ENCODE measurements at places on chromosomes 7 and 10.

DNA sequence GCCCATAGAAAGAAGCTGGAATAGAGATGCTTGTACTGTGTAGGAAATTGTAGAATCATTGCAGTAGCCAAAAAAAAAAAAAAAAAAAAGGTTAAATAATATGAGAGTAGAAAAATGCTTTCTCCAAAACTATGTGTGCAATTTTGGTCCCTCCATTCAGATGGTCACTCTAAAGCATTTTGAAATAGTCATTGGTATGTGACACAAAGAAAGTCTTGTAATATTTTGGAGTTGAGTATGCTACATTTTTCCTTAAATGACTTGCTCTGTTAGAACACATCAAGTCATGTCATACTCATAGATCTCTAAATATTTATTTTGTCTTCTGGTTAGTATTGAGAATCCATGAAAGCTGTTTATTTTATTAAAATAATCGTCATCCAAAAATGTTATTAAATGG is 424.4 kb downstream of the PLXDC2 start:
- no peak for DNase-seq

DNA sequence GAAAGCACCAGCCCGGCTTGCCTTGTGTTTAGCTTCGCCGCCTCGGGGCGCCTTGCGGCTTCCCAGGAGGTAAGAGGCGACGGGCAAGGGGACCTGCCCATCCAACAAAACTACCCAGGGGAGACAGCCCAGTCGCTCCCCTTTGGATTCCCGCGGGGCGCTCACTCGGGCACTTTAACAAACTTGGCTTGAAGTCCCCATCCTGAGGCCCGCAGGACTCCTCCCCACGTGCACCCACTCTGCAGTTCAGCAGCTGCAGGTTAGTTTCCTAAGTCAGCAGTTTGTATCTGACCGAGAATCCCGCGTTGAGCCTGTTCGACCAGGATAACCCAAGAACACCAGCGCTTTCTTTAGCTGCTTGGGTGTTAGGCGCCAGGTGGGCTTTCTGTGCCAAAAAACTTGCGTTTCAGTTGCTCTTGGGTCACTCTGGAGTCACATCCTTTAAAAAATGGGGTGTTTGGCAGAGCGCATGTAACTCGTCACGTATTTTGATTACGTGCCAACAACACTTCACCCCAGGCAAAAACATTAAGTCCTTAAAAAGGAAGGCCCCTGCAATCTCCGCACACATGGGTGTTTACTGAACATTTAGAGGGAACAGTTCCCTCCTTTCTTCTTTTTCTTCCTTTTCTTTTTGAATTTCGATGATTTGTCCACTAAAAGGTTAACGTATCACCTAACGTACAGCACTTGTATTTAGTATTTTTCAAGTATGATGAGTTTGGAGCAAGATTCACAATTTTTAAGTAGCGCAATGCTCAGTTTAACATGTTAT is 876 bp downstream of the DNAH11 start:
- no peak for DNase-seq

DNA sequence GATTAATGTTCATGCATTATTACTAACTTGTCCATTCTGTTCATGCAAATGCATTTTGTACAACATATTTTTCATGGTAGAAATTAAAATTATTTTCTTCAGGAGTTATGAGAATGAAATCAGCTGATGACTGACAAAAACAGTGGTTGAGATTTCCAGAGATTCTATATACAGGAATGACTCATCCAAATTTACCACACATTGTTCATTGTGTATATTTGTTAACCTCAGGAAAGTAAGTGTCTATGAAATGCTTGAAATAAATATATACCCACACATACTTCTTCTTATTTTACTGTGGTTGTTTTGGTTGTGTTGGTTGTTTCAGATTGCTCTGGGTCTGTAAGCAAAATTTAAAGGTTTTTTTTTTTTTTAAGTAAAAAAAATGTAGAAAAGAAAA is 108.1 kb upstream of the SP8 start:
- DNase-seq: no peak

DNA sequence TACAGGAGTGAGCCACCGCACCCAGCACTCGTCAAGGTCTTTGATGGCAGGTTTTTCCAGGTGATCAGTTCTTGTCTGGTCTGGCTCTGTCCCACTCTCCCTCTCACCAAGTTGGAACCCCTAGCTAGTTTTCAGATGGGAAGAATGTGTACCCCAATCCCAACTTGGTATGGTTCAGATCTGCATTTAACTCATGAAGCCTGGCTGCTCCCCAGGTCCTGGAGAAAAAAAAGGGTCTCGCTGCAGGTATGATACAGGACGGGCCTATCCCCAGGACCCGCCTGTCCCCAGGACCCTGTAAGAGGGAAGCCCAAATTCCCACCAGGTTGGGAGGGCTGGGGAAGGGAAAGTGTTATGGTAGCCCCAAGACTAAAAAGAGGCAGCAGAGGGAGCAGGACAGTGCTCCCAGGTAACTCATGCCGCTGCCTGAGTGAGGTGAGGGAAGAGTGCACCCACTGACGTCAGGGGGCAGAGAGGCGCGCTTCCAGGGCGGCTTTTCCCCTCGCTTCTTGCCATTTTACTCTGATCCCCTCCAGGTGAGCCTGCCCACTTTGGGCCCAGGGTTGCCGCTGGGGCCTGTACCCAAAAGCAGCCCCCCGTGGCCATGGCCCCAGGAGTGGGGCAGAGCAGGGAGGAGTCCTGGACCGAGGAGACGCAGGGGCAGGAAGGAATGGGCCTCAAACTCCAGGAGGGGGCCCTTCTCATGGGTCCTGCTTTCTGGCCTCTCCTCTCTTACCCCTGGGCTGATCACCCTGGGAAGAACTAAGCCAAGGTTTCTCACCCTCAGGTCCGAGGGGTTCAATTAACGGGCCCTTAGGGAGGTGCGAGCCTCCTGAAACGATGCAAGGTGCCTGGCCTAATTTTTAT is 36.4 kb upstream of the SRRM3 start:
- DNase-seq: no peak

- DNase-seq: no peak
These were observed 118.6 kb downstream of the SH3PXD2A start for GRCh38 chr10:103736763-103737162.

- no peak for DNase-seq
These were observed 157.5 kb downstream of the TAX1BP1 start for GRCh38 chr7:27897441-27897847.

DNA sequence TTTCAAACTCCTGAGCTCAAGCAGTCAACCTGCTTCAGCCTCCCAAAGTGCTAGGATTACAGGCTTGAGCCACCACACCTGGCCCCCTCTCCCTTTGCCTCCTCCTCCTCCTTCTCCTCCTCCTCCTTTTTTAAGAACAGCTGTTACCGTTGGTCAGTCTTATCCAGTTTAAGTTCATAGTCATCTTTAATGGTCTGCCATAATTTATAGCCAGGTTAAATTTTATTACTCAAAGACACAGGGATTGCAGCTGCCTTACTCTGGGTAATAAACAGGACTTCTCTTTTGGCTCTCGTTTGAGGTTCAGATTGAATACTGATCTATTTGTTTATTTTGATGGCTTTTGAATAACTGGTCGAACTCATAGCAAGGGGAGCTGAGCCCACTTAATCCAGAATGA is 35.2 kb downstream of the ATOH7 start:
- no peak for DNase-seq

DNA sequence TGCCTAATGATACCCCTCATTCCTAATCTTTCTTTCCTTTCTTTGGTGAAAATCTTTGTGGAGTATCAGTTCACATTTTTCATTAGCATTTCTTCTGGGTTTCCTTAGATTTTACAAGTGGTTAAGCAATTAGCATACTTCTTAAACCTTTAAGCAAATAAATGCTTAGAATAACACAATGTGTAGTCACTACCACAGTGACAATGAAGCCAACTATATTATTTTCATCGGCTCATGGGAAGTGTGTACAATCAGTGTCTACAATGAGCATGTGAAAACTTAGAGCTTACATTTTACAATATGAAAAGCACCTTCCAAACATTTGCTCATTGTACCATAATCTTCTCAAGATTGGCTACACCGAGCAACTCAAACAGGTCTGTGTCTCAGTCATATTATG is 176.2 kb upstream of the PLXNA4 start:
- DNase-seq: no peak

GRCh38 chr10:5737352-5737751 is 52.7 kb downstream of the TASOR2 start:
- DNase-seq: no peak

- DNase-seq: no peak
These were observed 94.4 kb upstream of the STEAP4 start for GRCh38 chr7:88401009-88401623.

- peak; percentile 93 for DNase-seq
These were observed at the start of gene TRA2A for GRCh38 chr7:23531794-23532489. TRA2A (minus strand) TSS chr7:23531981; CDS start chr7:23531824, 157 bp downstream.

- DNase-seq: no peak
These were observed 126.5 kb upstream of the VKORC1L1 start for GRCh38 chr7:65746398-65746669.

DNA sequence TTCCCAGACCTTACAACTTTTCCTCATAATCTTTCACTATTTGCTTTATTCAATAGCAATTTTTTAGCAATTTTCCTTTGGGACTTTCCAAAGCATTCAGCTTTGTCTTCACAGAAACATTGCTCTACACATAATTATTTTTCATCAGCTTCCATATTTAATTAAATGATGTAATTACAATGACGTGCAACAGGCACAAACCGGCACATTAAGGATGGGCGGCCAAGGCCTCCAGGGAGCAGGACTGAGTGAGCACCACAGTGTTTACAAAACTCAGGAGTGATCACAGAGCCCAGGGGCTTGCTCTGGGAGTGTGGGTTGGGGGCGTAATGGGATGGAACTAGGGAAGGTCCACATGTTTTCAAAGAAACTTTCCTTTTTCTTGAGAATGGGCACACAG is 69.8 kb downstream of the MAD1L1 start:
- DNase-seq: no peak

GRCh38 chr10:9149134-9149533 is 1094.6 kb downstream of the GATA3 start:
- DNase-seq: no peak

DNA sequence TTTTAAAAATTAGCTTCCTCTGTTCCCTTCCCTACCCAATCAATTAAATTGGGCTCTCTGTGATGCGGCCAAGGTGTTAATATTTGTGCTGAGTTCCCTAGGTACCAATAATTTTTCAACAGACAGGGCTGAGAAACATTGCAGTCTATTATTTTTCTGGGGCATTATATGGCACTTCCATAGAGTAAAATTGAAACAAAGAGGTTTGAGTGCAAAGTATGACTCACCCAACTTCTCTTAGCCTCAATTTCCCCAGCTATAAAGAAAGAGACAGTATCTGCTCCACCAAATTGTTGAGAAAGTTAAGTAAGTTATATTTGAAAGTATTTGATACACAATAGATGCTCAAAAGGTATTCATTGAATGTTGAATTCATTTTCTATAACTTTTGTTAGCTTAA is 74.9 kb downstream of the TES start:
- DNase-seq: no peak

DNA sequence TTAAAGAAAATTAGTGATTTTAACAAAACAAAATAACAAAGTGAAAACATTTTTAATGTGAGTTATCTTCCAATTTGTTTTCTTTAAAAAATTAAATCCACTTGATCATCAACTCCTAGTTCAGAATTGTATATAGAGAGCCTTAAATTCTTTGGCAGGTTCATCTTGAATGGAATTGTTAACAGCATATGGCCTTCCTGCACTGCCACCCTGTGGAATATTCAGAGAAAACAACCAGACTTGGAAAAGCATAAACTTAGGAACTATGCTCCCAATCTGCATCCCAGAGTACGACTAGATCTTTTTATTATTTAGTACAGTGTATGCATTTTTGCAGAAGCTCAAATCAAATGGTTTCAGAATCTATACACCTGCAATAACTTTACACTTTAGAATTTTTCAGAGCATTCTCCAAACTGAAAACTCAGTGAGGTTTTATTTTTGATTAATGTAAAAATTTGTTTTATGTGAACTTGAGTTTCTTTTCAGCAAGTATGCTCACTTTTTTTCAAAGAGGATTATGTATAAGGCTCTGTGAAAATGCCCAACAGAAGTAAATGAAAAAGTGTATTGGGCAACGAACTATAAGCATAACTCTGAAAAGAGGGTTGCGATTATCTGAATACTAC is 44.9 kb upstream of the ANK3 start:
- DNase-seq: no peak

DNA sequence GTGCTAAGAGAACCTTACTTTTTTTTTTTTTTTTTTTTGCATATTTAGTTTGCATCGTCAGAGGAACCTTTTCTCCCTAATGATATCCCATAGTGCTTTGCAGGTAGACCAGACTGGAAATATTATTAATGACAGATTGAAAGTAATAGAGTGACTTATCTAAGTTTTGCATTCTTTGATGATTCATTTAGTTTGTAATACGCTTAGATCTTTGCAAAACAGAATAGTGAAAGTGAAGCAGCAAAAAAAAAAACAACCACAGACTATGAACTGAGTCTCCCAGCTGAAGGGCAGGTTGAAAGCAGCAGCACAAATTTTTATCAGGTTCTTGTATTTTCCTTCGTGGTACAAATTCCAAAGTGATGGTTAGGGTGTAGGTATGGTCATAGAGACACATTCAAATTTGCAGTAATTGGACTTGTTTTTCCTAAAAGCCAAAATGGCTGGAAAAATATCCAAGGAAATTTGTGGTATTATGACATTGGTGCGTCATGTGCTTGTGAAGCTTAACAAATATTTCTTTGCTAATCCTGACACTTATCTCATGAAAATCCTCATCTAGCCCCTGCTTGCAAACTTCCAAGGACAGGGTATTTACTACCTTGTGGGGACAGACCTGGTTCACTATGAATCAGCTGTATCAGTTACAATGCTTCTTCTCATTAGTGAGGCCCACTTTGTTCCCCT is 81.8 kb upstream of the CREB5 start:
- DNase-seq: no peak

- no peak for DNase-seq
These were observed 206.5 kb upstream of the PRKCQ start for GRCh38 chr10:6786579-6787031.

GRCh38 chr7:106329971-106330733 is 45.4 kb upstream of the NAMPT start:
- DNase-seq: no peak

GRCh38 chr7:27746978-27747377 is 7.0 kb downstream of the TAX1BP1 start:
- no peak for DNase-seq

DNA sequence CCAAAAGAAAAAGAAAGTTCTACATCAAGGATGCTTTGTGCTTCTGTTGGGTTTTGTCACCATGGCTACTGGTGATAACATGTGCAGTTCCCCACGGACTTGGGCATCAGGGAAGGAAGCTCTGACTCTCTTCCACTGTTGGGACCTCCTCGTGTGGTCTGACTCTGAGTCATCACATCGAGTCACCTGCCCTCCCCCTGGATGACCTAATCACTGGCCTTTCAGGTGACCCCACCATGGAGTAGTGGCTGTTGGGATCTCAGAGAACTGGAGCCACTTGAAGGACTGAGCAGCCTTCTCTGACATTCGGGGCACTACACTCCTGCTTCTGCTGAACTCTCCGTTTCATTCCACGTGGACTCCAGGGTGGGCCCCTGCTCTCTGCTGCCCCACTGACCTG is 60.8 kb upstream of the DOCK1 start:
- no peak for DNase-seq

DNA sequence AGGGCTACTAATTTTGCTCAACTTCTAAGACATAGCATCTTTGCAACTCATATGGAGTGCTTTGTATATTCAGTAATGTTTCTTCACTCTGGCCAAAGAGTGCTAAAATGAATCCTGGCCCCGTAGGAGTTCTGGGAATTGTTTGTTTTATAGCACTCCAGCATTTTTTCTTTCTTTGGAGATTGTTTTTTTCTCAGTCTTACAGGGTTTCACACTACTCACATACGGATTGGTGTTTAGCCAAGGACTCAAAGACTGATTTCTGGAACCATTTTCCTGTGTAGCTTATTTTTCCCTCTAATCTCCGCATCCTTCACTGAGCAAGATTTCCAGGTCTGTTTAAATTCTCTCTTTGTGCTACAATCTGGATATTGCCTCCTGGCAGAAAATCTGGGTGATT is 6.4 kb downstream of the TAS2R41 start:
- no peak for DNase-seq

Data from stimulated activated CD8-positive, alpha-beta memory T cell treated with anti-CD3 and anti-CD28 coated beads, Interleukin-15, amount 100 ng/mL, for 24 hours (primary cell).